ENCODE measurements at places on chromosomes 1 and 21.

DNA sequence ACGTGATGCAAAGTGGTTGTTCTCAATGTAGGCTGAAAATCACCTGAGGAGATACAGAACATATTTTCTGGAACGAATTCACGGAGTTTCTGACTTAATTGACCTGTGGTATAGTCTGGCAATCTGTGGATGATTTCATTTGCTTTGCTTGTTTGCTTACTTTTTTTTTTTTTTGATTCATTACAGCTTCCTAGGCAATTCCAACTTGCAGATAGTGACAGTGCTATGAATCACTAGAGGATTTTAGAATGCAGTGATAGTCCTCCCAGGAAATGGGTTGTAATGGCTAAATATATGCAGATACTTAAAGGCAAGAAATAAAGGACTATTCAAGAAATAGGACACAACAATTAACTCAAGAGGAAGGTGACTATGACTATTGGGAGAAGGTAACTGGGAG, 1378.1 kb upstream of the PRMT6 start:
- no peak for DNase-seq

GRCh38 chr1:154607106-154607608, 829 bp downstream of the ADAR start:
- no peak for DNase-seq

DNA sequence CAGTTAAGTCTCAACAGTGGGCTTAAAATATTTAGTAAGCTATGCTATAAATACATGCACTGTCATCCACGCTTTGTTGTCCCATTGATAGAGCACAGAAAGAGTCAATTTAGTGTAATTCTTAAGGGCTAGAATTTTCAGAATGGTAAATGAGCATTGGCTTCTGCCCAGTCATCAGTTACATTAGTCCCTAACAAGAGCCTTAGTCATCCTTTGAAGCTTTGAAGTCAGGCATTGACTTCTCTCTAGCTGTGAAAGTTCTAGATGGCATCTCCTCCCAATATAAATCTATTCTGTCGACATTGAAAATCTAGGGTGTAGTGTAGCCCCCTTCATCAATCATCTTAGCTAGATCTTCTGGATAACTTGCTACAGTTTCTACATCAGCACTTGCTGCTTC, 12.0 kb upstream of the LPGAT1 start:
- no peak for DNase-seq

DNA sequence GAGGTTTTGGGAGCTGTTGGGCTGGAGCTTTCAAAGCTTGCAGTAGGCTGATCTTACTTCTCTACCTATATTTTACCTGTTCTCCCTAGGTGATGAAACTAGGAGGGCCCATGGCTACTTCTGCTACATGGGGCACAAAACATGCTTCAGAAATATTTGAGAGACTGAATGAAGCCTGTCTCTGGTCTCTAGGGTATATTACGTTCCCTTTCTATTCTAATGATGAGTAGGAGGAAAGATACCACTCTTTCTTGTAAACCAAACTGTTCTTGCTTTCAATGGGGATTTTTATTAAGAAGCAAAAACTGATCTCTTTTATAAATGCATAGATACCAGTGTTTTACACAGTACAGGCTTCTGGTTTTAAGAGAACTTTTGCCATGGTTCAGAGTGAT, 103.1 kb downstream of the GALNT2 start:
- DNase-seq = no peak

GRCh38 chr1:92929461-92929860, 31.8 kb downstream of the DIPK1A start:
- DNase-seq = no peak
